ENCODE measurements at places on chromosomes 16 and 17.

DNA sequence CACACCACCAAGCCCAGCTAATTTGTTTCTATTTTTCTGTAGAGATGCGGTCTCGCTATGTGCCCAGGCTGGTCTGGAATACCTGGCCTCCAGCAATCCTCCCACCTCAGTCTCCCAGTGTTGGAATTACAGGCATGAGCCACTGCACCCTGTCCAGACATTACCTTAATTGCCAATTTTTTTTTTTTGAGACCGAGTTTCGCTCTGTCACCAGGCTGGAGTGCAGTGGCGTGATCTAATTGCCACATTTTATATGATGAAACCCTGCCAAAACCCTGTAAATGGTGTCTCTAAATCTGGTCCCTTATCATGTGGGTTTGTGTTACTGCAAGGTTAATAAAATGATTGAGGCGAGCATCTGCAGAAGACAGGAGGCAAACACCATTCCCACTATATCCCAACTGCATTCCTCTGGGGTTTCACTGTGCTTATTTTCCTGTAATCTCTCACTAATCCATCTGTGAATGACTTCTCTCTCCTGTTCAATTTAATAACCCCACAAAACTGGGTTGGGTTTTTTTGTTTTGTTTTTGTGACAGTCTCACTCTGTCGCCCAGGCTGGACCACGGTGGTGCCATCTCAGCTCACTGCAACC is 19.4 kb upstream of the TRIM25 start:
- DNase-seq, result no peak

GRCh38 chr16:25013751-25014499 is 1.2 kb downstream of the ARHGAP17 start:
- DNase-seq, result no peak

DNA sequence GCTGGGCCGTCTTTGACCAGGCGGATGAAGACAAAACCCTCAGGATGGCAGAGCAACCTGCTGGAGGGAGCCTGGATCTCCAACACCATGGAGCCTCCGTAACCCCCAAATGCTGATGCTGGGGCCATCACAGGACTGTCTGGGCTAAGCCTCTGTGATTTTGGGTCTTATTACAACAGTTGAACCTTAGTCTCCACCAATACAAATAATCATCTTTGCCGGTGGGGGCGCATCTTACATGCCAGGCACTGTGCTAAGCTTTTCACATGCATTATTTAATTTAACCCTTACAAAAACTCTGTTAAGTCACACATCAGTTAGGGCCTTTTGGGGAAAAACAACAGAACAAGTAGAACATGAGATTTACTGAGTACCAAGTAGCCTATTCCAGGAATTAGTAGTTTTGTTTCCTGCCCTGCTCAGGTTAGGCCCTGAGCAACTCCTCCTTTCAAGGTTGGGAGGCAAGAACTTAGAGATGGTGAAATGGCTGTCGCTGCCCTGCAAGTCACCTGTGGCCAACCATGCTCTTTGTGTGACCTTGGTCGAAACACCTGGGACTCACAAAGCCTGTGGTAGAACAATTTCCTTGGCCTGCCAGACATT is 8.9 kb upstream of the ITGAM start:
- no peak for DNase-seq

DNA sequence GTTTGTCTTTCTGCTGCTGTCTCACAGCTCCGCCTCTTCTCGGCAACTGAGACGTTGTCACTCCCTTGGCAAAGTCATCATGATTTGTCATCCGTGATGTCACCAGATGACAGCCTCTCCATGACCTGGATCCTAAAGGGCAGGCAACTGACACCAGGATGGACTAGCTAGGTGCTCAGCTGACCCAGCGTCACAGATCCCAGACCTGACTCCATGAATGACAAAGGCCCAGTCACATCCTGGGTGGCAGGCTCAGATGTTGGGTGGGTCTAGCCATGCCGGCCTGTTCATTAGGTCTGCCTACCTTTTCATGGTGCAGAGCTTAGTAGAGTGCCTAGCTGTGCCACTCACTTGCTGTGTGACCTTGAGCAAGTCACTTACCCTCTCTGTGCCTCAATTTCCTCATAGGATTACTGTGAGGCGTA is 3.8 kb upstream of the TMEM238L start:
- DNase-seq, result no peak

Data from sigmoid colon (tissue), 7 donors.